ENCODE measurements at places on chromosomes 1 and 21.

GRCh38 chr1:78104322-78104721, 58.6 kb downstream of the GIPC2 start:
- DNase-seq = no peak

- DNase-seq = no peak
These were observed 559 bp downstream of the RBBP4 start for GRCh38 chr1:32651461-32652073.

- DNase-seq = no peak
These were observed 17.5 kb upstream of the ALPL start for GRCh38 chr1:21491488-21492355.

DNA sequence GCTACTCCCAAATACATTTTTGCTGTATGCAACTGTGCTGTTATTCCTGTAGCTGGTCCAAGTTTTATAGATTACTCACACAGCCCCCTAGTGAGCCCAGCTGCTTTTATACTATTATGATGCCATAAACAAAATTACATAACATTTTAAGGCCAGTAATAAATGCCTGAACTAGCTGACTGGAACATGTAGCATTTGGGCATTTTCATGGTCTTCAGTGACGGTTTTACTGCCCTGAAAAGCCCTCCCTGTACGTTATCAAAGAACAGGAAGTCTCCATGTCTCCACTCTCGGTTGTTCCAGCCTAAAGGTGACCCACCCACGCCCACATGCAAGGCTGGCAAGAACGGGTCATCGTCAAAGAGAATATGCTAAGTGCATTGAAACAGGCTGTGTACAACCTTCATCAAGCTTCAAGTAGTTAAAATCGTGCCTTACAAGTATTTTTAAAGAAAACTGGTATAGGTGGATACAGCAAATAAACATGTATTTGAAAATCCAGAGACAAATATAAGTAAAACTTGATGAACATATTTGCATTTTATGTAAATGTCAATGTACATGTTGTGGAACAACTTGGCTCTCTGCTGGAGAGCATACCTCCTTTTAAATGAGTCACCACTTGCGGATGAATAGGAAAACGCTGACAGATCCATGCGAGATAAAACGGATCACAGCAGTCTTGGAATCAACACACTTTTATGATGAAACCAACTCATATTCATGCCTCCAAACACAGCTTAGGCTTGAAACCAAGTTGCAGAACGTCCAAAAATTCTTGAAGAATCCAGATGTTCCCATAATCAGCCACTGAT, 520.5 kb downstream of the SMYD3 start:
- DNase-seq = no peak

GRCh38 chr1:203509135-203509534, 15.2 kb downstream of the OPTC start:
- no peak for DNase-seq

DNA sequence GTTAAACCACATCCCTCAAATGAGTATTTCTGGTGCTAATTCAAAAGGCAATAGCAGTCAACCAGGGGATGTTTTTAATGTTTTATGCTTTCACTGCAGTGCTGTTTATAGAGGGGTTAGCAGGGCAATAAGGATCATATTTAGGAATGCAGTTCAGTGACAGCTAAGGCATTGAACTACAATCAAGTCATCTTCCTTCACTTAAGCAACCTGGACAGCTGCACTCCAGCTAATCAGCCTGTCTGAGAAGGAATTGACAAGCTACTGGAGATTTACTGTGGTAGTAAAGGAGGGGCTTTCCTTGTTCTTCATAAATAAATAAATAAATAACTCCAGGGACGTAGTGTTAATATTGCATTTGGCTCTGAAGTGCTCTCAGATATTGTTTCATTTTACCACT, 93.9 kb downstream of the DAB1 start:
- DNase-seq = no peak

DNA sequence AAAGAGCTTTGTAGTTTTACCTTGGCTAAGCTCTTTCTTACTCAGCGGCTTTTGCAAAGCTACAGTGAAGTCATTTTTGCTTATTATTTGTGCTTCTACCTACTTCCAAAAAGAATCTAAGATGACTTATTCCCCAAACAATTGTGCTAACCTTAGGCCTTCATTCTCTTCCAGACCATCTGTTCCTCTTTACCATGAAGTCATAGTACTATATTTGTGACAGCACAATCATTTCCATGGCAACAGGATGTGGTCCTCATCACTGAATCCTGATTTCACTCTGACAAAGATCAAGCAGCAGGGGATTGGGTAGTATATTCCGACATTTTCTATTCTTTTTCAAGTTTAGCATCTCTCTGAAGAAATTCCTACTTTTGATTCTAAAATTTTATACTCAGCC, 24.8 kb upstream of the NMNAT2 start:
- DNase-seq = no peak
